A172 (cell line): ENCODE measurements at places on chromosomes 7 and 10.

- DNase-seq: no peak
Observed at GRCh38 chr10:130487566-130487965, 351.4 kb downstream of the GLRX3 start.

GRCh38 chr10:34723750-34724149 lies 91.3 kb downstream of the PARD3 start:
- no peak for DNase-seq

- no peak for DNase-seq
Observed at GRCh38 chr7:28246921-28247461, 66.4 kb upstream of the JAZF1 start.

DNA sequence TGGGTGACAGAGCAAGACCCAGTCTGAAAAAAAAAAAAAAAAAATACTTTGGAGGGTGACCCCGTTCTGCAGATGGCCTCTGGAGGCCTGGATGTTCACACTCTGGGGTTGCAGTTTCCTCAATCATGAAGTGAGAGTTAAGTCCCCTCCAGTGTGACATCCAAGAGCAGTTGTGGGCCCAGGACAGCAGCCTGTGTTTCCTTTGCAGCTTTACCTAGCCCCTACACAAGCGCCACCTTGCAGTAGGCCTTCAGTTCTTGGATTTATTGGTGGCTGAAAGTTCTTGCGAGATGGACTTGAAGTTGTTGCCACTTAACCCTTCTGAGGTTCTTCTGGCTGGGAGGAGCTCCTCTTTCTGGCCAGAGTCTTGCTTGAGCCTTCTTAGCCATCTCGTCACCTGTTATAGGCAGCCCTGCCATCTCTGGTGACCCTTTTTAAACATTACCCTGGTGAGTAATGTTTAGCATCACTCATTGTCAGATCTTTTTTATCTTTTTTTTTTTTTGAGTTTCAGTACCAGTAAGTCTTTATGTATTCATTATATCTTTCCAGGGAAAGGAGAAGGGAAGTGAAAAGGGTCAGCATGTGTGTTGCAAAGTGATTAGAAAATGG lies 3.4 kb upstream of the ACTR3C start:
- DNase-seq: no peak

GRCh38 chr10:1070919-1071318 lies 14.7 kb downstream of the WDR37 start:
- no peak for DNase-seq

DNA sequence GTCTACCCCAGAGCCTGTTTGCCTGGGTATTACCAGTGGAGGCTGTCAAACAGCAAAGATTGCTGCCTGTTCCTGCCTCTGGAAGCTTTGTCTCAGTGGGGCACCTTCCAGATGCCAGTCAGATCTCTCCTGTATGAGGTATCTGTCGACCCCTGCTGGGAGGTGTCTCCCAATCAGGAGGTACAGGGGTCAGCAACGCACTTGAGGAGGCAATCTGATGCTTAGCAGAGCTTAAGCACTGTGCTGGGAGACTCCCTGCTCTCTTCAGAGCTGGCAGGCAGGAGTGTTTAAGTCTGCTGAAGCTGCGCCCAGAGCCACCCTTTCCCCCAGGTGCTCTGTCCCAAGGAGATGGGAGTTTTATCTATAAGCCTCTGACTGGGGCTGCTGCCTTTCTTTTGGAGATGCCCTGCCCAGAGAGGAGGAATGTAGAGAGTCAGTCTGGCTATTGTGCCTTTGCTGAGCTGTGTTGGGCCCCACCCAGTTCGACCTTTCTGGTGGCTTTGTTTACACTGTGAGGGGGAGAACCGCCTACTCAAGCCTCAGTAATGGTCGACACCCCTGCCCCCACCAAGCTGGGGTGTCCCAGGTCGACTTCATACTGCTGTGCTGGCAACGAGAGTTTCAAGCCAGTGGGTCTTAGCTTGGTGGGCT lies 62.2 kb downstream of the PPP1R9A start:
- no peak for DNase-seq

DNA sequence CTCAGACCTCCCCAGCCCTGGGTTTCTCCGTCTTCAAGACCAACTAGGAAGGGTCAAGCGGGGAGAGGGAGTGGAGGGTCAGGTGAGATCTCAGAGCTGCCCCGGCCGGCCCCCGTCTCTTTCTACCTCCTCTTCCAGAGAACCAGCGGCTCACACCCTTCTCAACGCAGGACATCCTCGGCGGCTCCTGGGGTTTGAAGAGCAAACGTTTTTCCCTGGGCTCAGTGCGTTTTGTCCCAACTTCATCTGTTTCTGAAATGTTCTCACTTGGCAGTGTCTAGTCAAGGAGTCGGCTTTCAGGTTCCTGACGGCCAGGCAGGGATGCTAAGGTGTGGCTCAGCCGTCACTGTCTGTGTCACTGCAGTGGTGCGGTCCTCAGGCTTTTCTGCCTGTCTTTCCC lies 416.4 kb upstream of the FOXK1 start:
- DNase-seq: no peak

- DNase-seq: peak; percentile 31
Observed at GRCh38 chr10:88986549-88987242, 3.9 kb upstream of the FAS start.

- peak; percentile 37 for DNase-seq
Observed at GRCh38 chr7:23315366-23315765, 16.2 kb downstream of the MALSU1 start.

- no peak for DNase-seq
Observed at GRCh38 chr10:75355706-75356105, 45.9 kb downstream of the ZNF503 start.

GRCh38 chr7:149692056-149692455 lies 81.3 kb downstream of the ZNF467 start:
- DNase-seq: no peak

- DNase-seq: no peak
Observed at GRCh38 chr10:27912231-27912630, 86.6 kb downstream of the ODAD2 start.

- DNase-seq: no peak
Observed at GRCh38 chr10:17001961-17002749, 127.5 kb downstream of the CUBN start.

DNA sequence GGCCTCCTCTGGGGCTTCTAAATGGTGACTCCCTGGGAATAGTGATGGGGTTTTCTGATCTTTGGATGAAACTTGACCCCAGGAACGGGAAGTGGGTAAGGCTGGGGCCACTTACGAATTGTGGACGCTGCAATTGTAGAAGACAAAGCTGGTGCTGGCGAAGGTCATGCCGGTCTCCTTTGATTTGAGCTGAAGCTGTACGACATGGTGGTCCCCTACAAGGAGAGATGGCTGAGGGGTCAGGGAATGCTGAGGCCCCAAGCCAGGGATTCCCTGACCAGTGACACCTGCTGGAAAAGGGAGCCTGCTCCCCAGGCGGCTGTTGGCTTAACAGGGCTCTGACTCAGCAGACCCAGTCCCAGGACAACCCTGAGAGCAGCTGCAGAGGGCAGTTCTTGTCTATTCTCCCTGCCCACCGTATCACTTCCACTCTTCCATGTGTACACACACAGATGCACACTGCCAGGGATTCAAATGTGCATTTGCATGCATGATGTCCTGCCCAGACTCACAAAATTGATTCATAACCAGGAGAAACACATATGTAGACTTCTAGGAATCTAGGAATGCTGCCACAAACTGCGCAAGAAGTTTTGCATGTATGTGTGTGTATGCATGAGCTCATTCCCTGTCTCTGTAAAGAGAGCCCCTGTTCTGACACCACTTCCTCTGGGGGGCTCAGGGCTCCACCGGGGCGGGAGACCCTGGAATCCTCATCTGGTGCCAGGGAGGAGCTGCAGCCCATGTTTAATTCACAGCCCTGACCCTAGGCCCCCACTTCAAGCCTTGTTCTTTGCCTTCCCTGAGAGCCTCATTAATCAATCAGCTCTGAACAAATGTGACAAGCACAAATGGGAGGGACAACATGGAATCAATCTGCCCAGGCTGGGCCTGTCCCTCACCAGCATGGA lies 350.0 kb downstream of the PLXNA4 start:
- no peak for DNase-seq

DNA sequence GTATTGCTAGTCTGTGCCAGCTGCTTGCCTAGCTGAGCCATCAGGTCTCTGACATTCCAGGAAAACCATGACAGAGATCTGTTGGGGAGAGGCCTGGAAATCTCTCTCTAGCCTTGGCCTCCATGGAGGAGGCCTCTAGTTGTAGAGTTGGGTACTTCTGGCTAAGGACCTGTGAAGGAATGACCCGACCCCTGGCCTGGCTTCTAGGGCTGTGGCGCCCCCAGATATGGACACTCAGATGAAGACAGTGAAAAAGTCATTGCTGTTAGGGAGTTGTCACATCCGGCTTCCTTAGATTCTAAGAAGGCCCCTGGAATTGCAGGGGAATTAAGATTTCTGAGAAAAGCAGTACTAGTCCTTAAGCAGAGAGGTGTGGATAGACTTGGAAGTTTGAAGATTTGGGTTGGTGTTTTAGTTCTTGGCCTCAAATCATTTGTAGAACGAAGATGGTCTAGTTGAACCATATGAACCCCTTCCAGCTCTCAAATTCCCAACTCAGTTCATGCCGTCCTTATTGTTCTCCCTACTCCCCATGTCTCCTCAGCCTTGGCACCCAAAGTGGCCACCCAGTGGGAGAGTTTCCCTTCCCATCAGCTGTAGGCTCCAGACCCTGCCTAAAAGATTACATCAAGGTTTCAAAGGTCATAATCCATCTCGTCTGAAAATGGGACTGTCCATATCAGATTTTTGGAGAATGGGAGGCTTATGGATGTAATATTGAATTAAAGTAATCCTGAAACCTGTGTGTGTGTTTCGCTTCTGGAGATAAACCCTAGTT lies 7.0 kb downstream of the HHEX start:
- no peak for DNase-seq

- DNase-seq: peak; percentile 99
Observed at GRCh38 chr10:31940839-31941653, 12.4 kb upstream of the ARHGAP12 start.

- no peak for DNase-seq
Observed at GRCh38 chr7:129740574-129741410, 129.3 kb downstream of the NRF1 start.

GRCh38 chr7:30838008-30838407 lies 66.8 kb downstream of the MINDY4 start:
- DNase-seq: no peak

- no peak for DNase-seq
Observed at GRCh38 chr10:88482220-88482619, 100.9 kb downstream of the RNLS start.

DNA sequence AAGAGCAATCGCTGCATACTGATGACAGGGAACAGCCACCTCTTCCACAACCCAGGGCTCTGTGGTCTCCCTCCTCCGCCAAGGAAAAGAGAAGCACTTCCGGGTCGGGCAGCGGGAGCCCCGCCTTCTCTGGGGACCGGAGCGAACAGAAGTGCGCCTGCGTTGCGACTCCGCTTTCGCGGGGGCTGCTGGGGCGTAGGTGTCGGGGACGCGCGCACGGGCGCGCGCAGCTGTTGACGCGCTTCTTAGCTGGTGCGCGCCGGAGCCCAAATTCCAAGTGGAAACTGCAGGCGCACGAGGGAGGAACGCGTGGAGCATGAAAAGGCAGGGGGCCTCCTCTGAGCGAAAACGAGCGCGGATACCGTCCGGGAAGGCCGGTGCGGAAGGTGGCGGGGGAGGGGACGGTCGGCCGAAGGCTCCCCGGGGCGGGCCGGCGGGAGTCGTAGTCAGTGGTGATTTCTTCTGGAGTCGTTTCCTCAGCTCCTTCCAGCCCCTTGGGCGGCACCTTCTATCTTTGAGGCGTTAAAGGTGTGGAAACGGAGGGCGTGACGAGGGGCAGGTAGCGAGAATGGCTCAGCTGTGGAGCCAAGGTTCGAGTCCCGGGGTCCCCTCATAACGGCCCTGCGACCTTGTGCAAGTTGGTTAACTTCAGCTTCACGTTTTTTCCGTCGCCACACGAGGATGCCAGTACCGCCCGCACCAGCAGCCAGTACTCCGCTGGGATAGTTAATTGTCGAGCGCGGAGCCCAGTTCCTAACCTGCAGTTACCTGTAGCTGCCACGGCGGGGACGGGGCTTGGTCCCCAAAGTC lies at the start of the genes COX15 and CUTC:
Gene COX15 (minus strand): TSS at position 95 of the 810 bp plus-strand sequence. CDS start 78 bp downstream, at position 17.
Gene CUTC (plus strand): TSS at position 202 of the 810 bp plus-strand sequence. CDS start 115 bp downstream, at position 317.
- DNase-seq: peak; percentile 96

- DNase-seq: no peak
Observed at GRCh38 chr10:129057856-129058663, 409.0 kb upstream of the MGMT start.

DNA sequence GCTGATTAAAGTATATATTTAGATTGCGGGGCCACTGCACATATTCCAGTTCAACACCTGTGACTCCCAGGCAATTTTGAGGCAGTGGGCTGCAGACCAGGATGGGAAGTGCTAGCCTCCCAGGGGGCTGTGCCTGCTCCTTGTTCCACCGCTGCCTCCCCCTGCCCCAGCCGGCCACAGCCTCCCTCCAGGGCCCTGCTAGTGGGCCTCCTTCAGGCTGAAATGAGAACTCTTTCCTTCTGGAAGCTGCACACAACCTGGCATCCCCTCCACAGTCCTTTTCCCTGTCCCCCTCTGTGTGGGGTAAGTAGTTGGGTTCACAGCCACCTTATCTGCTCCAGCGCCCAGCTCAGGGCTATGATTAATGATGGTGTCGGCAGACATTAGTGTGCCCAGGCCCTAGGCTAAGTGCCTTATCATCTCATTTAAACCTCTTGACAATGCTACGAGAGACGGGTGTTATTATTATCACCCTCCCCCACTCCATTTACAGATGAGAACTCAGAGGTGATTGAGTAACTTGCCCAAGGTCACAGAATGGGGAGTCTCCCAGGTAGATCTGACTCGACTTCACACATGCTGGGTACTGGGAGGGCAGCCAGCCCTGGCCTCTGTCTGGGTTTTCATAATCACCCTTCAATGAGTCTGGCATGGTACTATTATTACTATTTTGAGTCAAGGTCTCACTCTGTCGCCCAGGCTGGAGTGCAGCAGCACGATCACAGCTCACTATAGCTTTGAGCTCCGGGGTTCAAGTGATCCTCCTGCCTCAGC lies 10.8 kb upstream of the SFRP5 start:
- no peak for DNase-seq

DNA sequence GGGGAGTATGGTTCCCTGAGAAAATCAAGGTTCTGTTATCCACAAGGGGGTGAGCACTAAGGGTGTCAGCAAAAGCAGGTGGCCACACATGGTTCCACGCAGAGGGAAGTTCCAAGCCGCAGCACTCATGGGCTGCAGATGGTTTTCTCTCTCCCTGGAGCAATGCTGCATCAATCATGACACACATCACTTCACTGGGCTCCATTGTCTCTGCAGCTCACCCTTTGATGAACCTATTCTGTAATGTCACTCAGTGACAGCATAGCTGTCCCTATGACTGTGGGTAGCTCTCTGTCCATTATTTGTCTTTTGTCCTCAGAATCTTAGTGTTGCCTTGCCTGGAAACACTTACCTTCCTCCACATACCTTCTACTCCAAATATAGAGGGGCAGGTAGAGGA lies 34.8 kb downstream of the LRRC18 start:
- DNase-seq: no peak

DNA sequence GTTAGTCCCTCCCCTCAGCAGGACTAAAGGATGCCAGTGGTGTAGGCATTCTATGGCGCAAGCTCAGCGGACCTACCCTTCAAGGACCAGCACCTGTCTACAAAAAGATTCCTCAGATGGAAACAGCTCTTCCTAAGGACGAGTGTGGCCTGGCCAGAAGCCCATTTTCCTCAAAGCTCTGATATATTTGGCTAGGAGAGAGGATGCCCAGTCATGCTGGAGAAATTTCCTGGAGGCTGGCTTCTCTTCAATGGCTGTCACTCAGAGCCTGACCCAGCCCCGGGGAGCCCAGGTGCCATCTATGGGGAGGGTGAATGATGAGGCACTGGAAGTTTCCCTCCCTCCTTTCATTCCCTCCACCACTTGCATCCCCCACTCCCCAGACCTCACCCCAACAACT lies 111.5 kb downstream of the PLXNA4 start:
- DNase-seq: peak; percentile 80

- no peak for DNase-seq
Observed at GRCh38 chr7:12581897-12582296, 11.4 kb downstream of the SCIN start.

- DNase-seq: peak; percentile 62
Observed at GRCh38 chr10:6033954-6034353, 28.2 kb downstream of the IL2RA start.
